Temporal lobe (tissue), 4 donors: ENCODE measurements at places on chromosomes 7 and 10. TPM values are rescaled to one million over a fixed set of nuclear protein-coding genes. Genes with fewer than 3 reads are reported as not detected.

ELN gene
- 11.3 TPM for total RNA-seq

LFNG gene
- 6.6 TPM for total RNA-seq

DPYSL4 gene
- 39.3 TPM for total RNA-seq

GPR37 gene
- 20.9 TPM for total RNA-seq

ABCB4 gene
- total RNA-seq, result 0.74 TPM

MMRN2 gene
- 5.2 TPM for total RNA-seq
